ENCODE measurements at places on chromosomes 3 and 15.

DNA sequence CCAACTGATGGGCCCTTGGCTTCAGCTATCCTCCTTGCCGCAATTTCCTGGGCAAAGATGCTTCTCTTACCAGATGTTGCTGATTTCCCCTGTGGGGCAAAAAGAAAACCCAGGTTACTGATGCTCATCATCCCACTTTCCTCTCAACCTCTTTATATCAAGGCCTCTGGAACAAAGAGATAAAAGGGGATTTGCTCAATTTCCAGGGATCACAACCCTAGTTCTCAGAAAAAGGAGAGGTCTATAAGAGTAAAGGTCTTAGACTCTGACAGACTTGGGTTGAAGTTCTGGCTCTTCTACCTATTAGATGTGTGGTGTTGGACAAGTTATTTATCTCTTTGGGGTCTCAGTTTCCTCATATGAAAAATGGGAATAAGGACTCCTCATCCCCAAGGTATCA is 8.5 kb downstream of the RPAP1 start:
- DNase-seq: no peak

GRCh38 chr3:13561967-13562366 is 13.0 kb downstream of the FBLN2 start:
- DNase-seq: no peak

GRCh38 chr15:51094606-51095569 is at the start of gene TNFAIP8L3:
TNFAIP8L3 (minus strand) TSS chr15:51094906; CDS start chr15:51094595, 311 bp downstream.
- DNase-seq: no peak

DNA sequence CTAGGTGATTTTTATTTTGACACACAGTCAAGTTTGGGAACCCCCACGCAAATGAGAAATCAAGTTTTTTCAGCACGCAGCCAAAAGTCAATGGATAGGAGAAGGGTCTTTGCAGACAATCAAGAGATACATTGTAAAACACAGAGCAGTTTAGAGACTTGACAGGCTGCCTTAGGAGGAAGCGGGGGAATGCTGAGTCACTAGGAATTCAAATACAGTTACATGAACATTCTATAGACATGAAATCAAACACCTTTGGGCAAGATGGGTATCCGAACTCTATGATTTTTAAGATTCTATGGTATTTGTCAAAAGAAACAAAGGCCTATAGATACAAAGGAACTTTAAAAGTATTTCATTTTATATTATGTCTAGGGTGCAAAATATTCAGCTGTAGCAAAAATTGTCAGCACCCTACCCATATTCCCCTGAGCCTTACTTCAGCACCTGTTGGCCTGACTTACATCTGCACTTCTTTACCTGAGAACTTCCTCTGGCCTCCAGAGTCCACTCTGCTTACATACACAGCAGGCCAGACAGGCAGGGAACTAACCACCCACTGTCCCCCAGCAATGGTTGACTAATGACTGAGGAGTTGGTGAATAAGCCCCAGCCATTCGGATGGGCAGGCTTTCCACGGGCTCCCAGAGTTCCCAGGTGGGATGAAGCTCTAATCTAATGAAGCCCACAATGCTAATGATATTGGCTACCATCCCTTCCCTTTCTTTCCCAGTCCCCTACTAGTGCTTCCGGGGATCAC is 289.3 kb upstream of the RORA start:
- no peak for DNase-seq

GRCh38 chr3:138578141-138578540 is 15.9 kb downstream of the CEP70 start:
- DNase-seq: no peak

DNA sequence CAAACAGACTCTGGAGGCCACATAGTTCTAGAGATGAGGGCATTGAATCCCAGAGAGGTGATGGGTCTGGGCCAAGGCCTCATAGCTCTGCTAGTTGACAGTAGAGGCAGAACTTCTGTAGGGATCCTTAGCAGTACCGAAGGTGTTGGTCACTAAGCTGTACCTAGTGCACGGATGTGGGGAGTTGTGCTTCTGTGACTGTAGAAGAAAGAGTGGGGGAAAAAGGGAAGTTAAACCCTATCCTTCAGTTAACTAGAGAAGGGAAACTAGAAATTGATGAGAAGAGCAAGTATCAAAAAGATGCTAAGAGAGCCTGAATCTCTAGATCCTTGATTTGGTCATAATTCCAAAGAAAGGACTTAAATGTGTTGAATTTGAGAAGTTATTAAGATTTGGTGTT is 186.7 kb downstream of the NFKBIZ start:
- DNase-seq: no peak

- DNase-seq: no peak
Measured at GRCh38 chr3:195251336-195252065, 19.5 kb downstream of the XXYLT1 start.

DNA sequence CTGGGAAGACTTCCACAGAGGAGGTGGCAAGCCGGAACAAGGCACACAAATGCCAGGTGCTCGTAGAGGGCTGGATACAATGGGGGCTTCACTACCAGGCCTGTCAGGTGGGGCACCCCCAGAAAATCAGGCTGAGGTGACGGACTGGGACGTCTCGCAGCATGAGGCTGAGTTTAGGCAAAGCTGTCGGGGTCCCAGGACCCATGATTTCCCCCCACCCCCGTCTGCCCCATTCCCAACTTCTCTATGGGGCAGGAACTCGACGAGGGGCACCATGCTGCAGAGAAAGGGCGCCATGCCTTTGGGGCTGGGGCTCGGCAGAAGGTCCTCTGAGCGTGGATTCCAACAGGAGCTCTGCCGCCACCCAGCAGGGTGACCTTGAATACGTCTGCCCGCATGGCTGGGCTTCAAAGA is 65.7 kb upstream of the HES1 start:
- DNase-seq: no peak

GRCh38 chr15:99117563-99118257 is 12.8 kb downstream of the SYNM start:
- no peak for DNase-seq

- no peak for DNase-seq
Measured at GRCh38 chr3:14884665-14885064, 62.7 kb upstream of the NR2C2 start.

DNA sequence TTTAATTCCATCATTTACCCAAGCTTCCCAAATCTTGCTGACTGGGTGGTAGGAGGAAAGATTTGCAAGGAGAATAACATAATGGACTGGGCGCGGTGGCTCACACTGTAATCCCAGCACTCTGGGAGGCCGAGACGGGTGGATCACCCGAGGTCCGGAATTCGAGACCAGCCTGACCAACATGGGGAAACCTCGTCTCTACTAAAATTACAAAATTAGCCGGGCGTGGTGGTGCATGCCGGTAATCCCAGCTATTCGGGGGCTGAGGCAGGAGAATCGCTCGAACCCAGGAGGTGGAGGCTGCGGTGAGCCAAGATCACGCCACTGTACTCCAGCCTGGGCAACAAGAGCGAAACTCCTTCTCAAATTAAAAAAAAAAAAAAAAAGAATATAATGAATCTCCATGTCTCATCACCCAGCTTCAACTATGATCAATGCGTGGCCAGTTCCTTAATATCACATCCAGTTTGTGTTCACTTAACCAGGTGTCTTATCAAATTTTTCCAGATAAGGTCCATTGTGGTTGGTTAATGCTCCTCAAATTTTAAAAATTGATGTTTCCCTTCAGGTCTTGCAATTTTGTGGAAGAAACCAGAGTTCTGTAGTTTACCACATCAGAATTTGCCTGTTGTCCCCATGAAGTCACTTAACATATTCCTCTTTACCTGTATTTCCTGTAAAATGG is 1.3 kb upstream of the ABCF3 start:
- DNase-seq: no peak

DNA sequence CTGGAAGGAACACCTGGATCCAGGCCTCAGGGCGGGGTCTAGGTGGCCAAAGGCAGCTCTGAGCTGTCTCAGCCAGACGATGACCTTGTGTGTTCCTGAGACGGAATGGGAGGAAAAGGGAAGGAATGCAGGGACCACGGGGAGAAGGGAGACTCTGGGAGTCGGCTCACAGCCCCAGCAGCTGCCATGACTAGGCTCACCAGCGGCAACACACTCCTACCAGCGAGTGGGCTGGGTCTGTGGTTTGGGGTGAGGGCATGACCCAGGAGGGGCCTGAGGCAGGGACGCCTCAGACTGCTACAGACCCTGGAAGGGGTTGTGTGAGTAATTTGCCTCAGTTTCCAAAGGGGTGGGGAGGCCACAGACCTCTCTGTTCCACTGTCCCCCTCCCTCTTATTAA is 19.8 kb downstream of the IQSEC1 start:
- no peak for DNase-seq
